Right cardiac atrium (tissue), 5 donors: ENCODE measurements at places on chromosomes 16 and 17. TPM values are rescaled to one million over a fixed set of nuclear protein-coding genes. Genes with fewer than 3 reads are reported as not detected.
A peak's percentile ranks its signal among the peaks of the same experiment; 100 is the strongest.

GRCh38 chr16:85861095-85861825 is 37.7 kb upstream of the IRF8 start:
- no peak for DNase-seq

ADAM11 gene
- polyA plus RNA-seq: 21.5 TPM

- DNase-seq: no peak
These were observed 36.7 kb downstream of the HNF1B start for GRCh38 chr17:37708008-37708615.

DNA sequence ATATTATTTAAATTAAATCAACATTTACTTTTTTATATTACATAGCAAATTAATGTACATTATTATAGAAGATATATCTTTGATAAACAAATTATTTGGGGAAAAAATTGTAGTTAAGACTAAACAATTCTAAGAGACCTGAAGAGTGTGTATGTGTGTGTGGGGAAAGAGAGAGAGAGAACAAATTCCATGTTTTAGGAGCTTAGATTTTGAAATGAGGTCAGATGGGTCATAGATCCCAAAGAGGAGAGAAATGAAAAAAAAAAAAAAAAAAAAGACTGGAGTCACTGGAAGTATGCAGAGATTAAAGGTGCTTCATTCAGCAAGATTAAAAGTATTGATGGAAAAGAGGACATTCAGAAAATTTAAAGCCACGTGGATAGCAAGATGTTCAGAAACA is 206.8 kb downstream of the CNTNAP4 start:
- no peak for DNase-seq

DNA sequence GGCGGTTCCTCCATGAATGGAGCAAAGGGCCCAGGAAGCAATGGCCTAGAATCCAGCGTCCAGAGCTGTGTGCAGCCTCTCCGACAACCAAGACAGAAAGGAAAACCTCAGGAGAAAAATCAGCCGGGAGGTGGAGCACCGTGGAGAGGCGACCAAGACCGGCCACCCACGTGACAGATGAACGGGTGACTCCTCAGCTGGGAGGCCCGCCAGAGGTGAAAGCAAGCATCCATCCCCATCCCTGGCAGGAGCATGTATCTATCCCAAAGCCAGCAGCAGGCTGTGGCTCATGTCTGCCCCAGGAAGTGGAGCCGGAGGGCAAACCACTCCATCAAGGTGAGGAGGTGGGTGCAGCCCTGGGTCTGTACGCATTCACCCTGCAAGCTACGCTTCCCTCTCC is 52.1 kb downstream of the FOXL1 start:
- no peak for DNase-seq

CD300LB gene
- 0.09 TPM for polyA plus RNA-seq

DNA sequence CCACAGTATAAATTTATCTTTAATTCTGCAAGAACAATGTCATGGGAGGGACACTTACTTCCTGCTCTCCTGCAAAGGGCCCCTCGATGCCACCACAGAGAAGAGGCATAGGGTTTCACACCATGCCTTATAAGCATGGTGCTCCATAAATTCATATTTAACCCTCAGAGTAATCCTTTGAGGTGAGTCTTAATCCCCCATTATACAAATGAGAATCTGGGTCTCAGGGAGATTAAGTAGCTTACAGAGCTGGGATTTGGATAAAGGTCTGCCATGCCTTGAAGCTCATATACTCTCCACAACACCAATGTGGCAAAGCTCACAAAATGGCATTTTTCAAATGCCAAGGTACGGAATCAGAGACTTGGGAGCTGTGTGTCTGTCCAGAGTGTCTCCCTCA is 268.5 kb upstream of the CCL2 start:
- DNase-seq: no peak

CACNG3 gene
- polyA plus RNA-seq: not detected

- DNase-seq: peak; percentile 54
These were observed 10.6 kb downstream of the CCDC102A start for GRCh38 chr16:57525761-57526160.

PMM2 gene
- polyA plus RNA-seq: 10.7 TPM

GRCh38 chr17:44362949-44363612 is 572 bp downstream of the FAM171A2 start:
- no peak for DNase-seq

DNA sequence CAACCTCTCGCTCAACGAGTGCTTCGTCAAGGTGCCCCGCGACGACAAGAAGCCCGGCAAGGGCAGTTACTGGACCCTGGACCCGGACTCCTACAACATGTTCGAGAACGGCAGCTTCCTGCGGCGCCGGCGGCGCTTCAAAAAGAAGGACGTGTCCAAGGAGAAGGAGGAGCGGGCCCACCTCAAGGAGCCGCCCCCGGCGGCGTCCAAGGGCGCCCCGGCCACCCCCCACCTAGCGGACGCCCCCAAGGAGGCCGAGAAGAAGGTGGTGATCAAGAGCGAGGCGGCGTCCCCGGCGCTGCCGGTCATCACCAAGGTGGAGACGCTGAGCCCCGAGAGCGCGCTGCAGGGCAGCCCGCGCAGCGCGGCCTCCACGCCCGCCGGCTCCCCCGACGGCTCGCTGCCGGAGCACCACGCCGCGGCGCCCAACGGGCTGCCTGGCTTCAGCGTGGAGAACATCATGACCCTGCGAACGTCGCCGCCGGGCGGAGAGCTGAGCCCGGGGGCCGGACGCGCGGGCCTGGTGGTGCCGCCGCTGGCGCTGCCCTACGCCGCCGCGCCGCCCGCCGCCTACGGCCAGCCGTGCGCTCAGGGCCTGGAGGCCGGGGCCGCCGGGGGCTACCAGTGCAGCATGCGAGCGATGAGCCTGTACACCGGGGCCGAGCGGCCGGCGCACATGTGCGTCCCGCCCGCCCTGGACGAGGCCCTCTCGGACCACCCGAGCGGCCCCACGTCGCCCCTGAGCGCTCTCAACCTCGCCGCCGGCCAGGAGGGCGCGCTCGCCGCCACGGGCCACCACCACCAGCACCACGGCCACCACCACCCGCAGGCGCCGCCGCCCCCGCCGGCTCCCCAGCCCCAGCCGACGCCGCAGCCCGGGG is 1.3 kb downstream of the FOXC2 start:
- peak; percentile 81 for DNase-seq

- no peak for DNase-seq
These were observed 2.4 kb downstream of the SLC16A3 start for GRCh38 chr17:82231312-82231561.

- DNase-seq: peak; percentile 9
These were observed 76.9 kb downstream of the RPA1 start for GRCh38 chr17:1906662-1907101.

DNA sequence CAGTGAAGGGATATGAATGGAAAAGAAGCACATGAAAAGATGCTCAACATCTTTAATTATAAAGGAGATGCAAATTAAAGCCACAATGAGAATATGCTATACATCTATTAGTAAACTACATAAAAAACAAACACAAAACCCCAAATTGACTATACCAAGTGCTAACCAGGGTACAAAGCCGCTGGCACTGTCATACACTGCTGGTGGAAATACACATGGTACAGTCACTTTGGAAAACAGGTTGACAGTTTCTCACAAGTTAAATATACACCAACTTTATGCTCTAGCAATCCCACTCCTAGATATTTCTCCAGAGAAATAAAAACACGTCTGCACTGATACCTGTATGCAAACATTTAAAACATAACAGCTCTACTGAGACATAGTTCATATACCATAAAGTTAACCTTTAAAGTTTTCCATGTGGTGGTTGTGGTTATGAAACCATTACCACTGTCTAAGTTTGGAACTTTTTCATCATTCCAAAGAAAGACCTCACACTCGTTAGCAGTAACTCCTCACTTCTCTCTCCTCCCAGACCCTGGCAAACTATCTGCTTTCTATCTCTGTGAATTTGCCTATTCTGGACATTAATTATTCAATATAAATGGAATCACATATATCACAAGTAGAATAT is 42.7 kb downstream of the ADGRG5 start:
- no peak for DNase-seq

- no peak for DNase-seq
These were observed 93.8 kb downstream of the TNFRSF13B start for GRCh38 chr17:16878084-16878483.

DNA sequence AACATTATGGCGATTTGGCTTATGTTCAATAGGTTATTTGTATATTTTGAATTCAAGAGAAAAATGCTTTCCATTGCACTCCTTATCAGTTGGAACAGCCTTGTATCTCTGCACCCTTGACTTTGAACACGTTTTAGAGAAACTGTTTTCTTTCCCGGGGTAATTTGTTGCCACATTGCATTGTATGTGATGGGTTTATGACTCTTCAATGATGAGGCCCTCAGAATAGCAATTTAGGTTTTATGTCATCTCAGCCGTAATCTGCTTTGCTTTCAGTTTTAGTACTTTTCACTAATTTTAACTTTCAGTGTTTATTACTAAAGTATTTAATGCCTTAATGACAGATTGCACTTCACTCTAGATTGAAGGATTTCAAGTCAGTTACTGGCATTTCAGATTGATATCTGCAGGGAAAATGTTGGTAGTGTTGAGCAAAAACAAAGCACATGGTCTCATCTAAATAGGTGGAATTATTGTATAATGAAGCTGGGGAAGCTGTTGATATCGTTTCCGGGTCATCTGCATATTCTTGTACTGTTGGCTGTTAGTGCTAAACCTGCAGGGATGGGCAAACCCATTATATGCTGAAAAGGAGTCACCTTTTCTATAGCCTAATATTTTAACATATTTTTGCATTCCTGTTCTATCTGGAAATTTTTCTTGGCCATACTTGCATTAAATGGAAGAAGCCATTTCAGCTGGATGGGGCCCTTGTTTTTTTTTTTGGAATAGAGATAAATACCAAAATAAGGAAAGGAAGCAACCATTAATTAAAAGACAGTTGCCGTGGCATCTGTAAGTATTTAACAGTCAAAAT is 2.0 kb downstream of the LUC7L3 start:
- no peak for DNase-seq

PRR15L gene
- polyA plus RNA-seq: not detected

OR2C1 gene
- not detected for polyA plus RNA-seq

PLA2G15 gene
- polyA plus RNA-seq: 18.2 TPM

DNA sequence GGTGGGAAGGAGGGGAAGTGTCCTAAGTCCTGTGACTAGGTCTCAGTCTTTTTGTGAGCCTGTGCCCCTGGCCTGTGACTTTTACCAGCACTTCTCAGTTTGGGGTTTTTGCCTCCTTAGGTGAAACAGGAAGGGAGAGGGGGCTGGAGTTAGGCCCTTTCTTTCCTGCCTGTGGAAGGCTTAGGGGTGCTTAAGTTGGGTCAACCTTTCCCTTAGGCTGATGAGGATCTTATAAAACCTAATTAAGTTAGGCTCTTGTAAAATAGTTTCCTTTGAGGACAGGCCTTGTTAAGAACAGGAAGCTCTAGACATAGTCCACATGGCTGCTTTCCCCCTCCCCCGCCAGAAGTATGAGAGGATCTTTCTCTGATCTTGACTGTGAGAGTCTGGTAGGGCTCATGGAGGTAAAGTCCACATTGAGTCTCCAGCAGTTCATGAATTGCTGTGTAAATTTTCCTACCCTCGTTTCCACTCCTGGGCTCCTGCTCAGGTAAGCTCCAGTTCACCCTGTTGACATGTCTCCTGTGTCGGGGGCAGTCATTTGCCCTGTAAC is 17.0 kb upstream of the DNASE1 start:
- no peak for DNase-seq

DNA sequence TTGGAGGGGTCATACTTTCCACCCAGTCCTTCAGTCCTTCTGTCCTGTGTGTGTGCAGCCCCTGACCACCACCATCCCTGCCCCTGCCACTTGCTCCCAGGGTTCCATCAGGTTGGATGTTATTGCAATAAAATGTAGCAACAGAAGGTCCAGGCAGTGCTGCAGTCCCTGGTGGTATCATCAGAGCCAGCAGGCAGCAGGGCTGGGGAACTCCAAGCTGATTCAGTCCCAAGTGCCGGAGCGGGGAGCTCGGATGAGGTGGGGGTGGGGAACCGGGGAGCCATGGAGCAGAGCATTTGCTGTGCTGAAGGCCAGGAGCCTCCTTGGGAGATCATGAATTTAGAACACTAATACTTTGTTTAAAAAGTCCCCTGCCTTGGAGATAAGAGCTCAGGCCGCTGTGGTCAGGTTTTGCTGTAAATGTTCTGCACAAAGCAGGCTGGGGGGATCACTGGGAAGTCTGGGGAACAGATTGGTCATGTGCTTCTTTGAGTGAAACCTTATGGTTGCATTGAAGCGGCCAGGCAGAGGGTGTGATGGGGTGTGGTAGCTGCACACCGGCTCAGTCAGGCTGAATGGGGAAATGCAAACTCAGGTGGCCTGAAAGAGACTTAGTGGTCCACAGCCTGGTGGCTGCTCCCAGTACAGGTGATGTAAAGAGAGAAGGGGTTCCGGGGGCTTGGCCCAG is 225.9 kb downstream of the SEC14L1 start:
- peak; percentile 71 for DNase-seq

- DNase-seq: no peak
These were observed 9.1 kb downstream of the ASPHD1 start for GRCh38 chr16:29909391-29909790.

HOXB6 gene
- polyA plus RNA-seq: 1.1 TPM

GRCh38 chr16:68200088-68200783 is 35.7 kb downstream of the ESRP2 start:
- DNase-seq: no peak

DNA sequence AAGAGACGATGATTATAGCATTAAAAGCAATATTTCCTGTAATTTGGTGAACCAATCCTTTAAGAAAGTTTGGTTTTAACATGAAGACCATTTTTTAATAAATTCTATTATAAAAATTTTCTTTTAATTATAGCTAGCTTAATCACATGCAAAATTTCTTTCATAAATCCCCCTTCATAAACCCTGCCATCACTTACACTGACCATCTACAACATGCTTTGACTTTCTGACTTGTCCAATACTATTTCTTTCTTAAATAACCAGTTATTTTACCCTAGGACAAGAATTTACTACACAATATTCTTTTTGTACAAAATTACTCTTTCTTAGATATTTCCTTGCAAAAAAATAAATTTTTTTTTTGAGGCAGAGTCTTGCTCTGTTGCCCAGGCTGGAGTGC is 1334.8 kb downstream of the CDH11 start:
- DNase-seq: no peak

- peak; percentile 79 for DNase-seq
These were observed 11.6 kb upstream of the MARCHF10 start for GRCh38 chr17:62819511-62820221.

CES1 gene
- polyA plus RNA-seq: 59.6 TPM

TBC1D28 gene
- polyA plus RNA-seq: not detected

MT1A gene
- 73.4 TPM for polyA plus RNA-seq

DNA sequence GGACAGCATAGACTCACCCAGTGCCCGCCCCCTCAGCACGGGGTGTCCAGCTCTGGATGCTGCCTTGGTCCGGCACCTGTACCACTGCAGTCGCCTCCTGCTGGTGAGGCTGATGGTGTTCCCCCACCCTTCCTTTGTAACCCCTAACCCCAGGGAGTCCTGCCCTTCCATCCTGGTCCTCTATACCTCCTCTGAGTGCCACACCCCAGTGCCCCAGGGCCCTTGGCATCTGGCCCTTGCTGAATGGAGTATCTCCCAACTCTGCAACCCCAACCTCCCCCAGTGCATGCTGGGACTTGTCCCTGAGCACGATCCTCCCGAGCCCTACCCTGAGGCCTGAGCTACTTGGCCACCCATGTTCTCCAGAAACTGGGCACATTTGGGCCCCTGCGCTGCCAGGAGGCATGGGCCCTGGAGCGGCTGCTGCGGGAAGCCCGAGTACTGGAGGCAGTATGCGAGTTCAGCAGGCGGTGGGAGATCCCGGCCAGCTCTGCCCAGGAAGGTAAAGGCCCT is 15.8 kb downstream of the RIPOR1 start:
- peak; percentile 51 for DNase-seq

RPS6KB1 gene
- polyA plus RNA-seq: 7.8 TPM

- DNase-seq: no peak
These were observed 144.4 kb downstream of the HAPSTR1 start for GRCh38 chr16:9235867-9236266.

CLEC3A gene
- polyA plus RNA-seq: 0.16 TPM
